ENCODE measurements at places on chromosomes 4 and X.
A peak's percentile ranks its signal among the peaks of the same experiment; 100 is the strongest.

GRCh38 chr4:44368413-44369167 lies 80.0 kb downstream of the KCTD8 start:
- no peak for DNase-seq

DNA sequence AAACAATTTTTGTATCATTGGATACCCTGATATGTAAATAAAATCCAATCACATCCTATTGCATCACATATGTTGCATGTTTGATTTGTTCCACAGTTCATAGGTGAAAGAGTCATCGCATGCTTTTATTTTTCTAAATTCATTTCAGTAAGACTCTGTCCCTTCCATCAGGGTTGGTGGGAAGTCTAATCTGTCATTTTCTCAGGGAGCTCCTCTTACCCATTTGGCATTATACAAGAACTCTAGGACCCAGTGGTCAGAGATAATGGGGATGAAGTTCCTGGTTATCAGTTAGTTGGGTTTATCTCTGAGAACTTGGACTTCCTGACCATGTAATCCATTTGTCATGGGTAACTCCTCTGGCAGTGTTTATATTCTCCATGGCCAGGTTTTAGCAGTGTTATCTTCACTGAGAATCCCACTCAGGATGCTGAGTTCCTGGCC lies 227.1 kb upstream of the JADE1 start:
- DNase-seq, result no peak

DNA sequence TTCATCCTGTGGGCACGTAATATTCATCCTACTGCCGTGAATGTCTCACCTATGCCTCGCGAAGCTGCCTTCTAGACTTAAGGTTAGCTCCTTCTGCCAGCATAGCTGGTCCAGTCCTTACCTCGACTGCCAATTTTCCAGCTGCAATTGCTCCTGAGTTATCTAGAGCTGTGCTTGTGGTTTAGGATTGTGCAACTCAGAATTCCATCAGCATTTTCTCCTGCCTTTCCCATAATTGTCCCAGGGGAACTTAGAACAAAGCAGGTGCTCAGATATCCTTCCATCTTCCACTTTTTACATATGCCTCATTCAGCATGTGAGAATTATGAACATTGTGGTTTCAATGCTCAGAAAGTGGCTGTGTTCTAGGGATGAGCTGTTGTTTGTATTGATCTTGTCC lies 131.4 kb upstream of the ADGRL3 start:
- no peak for DNase-seq

- DNase-seq, result no peak
These were observed 22.5 kb downstream of the BMX start for GRCh38 chrX:15523088-15523487.

DNA sequence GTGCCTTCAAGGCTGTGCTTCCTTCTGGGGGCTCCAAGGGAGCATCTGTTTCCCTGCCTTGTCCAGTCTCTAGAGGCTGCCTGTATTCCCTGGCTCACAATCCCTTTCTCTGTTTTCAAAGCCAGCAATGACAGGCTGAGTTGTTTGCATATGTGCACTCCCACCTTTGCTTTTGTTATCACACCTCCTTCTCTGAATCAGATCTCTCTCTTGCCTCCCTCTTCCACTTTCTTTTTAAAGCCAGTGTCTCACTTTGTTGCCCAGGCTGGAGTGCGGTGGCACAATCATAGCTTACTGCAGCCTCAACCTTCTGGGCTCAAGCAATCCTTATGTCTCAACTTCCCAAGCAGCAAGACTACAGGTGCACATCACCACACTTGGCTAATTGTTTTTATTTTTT lies 37.1 kb upstream of the LEF1 start:
- DNase-seq, result no peak

DNA sequence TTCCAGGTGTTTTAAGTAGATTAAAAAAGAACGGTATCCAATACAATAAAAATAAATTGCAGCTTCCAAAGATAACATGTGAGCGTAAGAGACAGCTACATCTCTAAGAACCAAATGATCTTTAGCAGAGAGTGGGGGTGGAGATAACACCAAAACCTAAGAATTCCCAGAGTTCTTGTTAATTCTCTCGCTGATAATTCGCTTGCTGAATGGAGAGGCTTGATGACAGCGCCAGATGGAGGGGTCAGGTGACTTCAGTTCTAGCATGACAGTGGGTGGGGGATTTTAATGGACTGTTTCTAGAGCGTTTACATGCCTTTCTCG lies 2.3 kb downstream of the CLCN4 start:
- no peak for DNase-seq

DNA sequence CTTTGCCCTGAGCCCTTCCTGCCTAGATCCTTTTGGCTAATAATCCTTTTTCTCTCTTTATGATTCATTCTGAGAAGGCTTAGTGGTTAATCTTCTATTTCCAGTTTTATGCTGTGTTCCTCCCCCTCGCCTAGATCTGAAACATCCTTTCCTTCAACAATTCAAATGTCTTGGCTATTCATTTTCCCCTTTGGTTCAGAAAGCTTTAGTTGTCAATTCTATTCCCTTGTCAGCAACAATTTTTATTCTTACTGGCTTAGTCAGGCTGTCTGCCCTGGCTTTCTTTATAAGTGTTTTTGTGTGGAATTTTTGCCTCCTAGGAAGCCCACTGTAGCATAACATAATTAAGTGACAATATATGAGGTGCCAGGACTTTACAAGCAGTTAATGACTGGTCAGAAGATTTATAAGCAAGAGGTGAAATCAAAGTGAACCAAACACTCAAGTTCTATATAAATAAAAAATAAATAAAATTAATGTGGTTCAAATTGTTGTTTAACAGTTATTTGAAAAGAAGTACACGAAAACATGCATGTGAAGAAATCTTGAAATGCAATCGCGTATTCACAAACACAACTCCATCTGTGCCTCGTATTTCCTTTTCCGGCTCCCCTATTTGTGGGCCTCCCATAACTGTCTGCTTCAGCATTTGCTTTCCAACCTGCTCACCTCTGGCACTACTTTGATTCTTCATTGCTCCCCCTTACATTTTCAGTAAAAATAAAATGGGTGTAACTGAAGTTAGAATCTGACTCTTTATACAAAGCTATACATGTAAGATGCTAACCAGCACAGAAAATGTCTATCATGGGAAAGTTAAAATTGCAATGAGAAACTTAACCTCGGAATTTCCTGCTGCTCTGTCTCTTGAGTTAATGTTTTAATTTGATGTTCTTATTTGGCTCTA lies 235.4 kb downstream of the SPRY1 start:
- peak; percentile 54 for DNase-seq

- DNase-seq, result peak; percentile 83
These were observed 170.0 kb downstream of the SMIM20 start for GRCh38 chr4:26083987-26084386.
